ENCODE measurements at places on chromosomes 5 and 9.

DNA sequence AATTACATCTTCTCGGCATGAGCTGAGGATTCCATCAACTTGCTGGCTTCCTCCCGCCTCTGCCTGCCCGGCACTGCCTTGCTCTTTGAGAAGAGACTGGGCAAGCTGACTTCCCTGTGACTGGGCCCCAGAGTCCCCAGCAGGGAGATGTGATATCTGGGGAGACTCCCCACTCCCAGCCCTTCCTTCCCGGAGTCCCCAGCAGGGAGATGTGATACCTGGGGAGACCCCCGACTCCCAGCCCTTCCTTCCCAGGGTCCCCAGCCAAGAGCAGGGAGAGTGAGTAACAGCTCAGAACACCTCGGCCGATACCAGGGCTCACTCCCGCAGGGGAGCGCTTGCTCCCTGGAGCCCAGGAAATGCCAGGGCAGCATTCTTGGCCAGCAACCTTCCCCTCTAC lies 90.1 kb upstream of the NEURL1B start:
- DNase-seq, result no peak

DNA sequence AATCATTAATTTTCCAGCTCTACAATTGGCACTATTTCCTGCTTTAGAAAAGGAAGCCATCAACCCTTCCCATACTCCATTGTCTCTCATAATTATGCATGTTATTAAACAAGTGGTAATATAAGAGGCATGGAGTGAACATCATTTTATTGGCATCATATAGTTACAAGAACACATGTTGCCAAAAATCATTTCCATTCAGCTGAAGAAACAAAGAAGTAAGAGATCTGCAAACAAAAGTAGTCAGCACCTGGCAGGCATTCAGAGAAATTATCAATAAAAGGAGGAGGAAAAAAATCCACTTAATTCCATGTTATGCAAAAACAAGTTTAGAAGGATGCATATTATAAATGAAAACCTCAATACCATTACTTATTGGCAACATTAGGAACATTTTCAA lies 1208.2 kb upstream of the C9orf72 start:
- DNase-seq, result no peak

- no peak for DNase-seq
These were observed 118.1 kb downstream of the NUDT12 start for GRCh38 chr5:103444333-103445038.

DNA sequence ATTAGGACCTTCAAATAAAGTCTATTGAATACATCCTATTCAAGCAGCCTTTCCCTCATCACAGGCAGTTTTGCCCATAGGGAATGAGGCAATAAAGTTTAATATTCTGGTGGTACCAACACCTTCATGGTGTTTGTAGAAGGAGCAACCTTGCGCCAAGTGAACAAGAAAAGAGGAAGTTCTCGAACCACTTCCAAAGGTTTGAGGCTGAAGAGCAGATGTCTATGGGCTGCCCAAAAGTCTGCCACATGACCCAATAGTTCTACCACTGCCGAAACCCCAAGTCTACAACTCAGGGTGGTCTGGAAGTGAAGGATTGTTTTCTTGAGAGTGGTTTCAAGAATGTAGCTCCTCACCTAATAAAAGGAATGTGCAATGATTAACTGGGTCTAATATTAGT lies 123.1 kb downstream of the NPR3 start:
- DNase-seq, result no peak

GRCh38 chr9:78130004-78130403 lies 98.4 kb upstream of the GNAQ start:
- DNase-seq, result peak; percentile 30

GRCh38 chr5:168468836-168469235 lies 17.4 kb upstream of the RARS1 start:
- no peak for DNase-seq

DNA sequence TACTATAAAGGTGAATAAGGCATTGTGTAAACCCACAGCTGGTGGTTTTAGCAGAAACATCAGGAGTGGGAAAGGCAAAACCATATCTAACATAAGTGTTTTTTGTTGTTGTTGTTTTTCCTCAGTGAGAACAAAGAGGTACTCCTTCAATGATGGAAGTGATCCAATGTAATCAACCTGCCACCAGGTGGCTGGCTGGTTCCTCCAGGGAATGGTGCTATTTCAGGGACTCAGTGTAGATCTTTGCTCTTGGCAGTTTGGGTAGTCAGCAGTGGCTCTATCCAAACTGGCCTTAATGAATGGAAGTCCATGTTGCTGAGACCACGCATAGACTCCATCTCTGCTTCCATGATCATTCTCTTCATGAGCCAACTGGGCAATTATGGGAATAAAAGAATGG lies 10.8 kb downstream of the DMRTA1 start:
- no peak for DNase-seq

DNA sequence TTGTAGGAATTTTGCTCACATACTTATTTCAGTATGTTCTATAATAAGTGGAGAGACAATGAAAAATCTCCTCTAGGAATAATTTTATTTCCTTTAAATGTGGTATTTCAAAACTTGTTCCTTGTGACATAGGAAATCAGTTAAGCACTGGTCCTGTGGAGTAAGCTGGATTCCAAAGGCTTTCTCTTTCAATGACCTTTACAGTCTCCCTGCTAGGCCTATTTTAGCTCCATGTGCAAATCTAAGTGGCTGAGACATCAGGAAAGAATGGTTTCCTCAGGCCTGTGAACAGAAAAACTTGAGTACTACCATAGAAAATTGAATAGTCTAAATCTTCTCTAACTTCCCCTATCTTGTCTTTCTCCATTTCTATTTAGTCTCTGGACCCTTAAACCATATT lies 514.2 kb upstream of the TLE4 start:
- DNase-seq, result no peak

- no peak for DNase-seq
These were observed 64.5 kb downstream of the C9orf152 start for GRCh38 chr9:110143485-110143884.

- peak; percentile 66 for DNase-seq
These were observed 378 bp downstream of the DROSHA start for GRCh38 chr5:31531543-31531887.

GRCh38 chr5:107321906-107322305 lies 348.8 kb downstream of the EFNA5 start:
- DNase-seq, result no peak

GRCh38 chr9:136090768-136091581 lies 4.1 kb downstream of the NACC2 start:
- peak; percentile 77 for DNase-seq

GRCh38 chr9:115957585-115957984 lies 196.0 kb upstream of the PAPPA start:
- DNase-seq, result no peak

DNA sequence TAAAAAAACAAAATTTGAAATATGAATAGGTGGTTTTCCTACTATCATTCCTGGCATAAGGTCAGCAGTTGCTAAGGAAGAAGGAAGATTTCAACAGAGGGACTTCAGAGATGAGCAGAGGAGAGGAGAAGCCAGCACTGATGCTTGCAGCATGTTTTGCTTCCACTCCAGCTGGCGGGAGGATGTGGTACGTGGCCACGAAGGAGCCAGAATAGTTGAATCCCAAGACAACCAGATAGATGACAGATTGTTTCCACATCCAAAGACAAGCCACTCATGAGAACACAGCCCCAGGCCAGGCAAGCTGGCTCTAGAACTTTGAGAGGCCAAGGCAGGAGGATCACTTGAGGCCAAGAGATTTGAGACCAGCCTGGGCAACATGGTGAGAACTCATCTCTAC lies 15.1 kb downstream of the TIMD4 start:
- DNase-seq, result no peak

DNA sequence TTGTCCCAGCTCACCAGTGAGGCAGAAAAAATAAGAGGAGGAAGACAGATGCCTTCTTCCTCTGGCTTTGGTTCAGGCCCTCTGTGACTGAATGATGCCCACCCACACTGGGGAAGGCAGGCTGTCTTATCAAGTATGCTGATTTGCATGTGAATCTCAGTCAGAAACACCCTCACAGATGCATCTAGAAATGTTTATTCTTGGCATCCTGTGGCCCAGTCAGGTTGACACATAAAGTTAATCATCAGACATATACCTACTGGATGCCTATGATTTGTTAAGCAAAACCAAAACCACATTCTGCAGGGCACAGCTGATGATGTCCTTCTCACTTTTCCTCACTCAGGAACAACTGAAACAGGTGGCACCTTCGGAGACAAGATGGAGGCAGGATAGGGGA lies 243.4 kb upstream of the KCNN2 start:
- no peak for DNase-seq

GRCh38 chr5:62152394-62153087 lies 153.5 kb upstream of the KIF2A start:
- DNase-seq, result no peak

DNA sequence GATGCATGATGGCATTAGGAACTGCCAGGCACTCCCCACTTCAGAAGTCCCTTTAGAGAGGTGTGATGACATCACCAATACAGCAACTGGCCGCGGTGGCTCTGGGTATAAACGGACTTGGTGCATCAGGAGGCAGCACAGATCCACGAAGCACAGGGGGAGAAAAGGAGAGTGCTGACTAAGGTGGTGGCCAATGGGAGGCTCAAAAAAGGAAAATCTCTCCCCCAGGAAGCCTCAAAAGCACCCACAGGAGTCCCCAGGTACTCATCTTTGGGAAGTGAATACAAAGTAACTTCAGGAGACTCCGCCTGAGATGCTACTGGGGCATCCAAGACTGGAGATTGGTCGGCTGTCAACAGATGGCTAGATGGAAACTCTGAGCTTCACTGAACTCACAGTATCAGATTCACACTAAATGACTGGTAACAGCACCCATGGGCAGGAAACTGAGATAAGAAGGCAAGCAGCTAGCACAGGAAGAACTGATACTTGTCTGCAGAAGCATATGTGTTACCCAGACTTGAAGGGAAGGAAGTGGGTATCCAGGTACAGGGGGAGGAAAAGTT lies 7.6 kb downstream of the TTC39B start:
- DNase-seq, result no peak

GRCh38 chr9:99419070-99419469 lies 197.0 kb downstream of the SEC61B start:
- DNase-seq, result no peak

GRCh38 chr9:34992376-34992951 lies 2.9 kb downstream of the DNAJB5 start:
- peak; percentile 79 for DNase-seq

GRCh38 chr5:108259306-108259705 lies 122.6 kb downstream of the FBXL17 start:
- DNase-seq, result no peak

GRCh38 chr9:89252651-89253267 lies 58.2 kb upstream of the CKS2 start:
- no peak for DNase-seq

GRCh38 chr9:108099854-108100253 lies 610.3 kb upstream of the KLF4 start:
- DNase-seq, result no peak

GRCh38 chr9:38316166-38316780 lies 76.2 kb upstream of the ALDH1B1 start:
- DNase-seq, result no peak

- no peak for DNase-seq
These were observed 14.0 kb downstream of the FAM13B start for GRCh38 chr5:138018849-138019248.

DNA sequence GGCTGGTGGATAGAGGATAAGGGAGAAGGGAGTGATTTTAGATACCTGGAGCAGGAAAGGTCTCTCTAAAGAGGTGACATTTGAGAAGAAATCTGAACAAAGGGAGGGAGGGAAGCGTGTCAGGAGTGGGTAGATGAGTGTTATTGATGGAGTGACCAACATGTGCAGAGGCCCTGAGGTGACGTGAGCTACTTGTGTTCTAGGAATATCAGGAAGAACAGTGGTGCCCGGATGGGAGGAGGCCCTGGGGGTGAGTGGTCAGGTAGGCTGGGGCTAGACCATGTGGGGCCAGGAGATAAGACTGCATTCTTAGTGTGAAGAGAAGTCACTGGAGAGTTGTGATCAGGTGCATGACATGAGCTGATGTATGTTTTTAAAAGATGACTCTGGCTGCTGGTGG lies 256.2 kb downstream of the ARHGAP26 start:
- DNase-seq, result no peak

- no peak for DNase-seq
These were observed 1.1 kb downstream of the LCN1 start for GRCh38 chr9:135522137-135522877.

DNA sequence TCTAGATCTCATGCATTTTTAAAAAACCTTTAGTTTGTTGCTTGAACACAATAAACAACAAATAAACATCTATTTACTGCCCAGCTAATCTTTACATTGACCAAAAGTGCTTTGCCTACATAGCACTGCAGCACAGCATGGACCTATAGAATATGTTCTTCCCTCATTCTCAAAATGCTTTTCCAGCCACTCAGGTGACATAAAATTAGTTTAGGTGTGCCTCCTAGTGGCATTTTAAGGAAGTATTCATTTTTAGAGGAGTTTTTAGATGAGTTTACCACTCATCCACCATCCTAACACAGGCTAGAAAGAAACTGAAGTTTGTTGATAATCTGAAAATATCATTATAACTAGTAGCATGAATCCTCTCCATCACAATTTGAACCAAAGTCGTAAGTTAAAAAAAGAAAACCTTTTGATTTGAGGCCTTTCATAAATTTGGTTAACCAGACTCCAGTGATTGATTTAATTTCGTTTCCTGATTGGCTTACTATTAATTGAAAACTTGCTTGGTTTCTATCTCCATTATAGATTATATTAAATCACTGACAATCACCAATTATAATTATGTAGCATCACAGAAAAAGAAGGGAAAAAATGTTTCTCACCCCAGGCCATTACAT lies 12.6 kb downstream of the PLGRKT start:
- no peak for DNase-seq

DNA sequence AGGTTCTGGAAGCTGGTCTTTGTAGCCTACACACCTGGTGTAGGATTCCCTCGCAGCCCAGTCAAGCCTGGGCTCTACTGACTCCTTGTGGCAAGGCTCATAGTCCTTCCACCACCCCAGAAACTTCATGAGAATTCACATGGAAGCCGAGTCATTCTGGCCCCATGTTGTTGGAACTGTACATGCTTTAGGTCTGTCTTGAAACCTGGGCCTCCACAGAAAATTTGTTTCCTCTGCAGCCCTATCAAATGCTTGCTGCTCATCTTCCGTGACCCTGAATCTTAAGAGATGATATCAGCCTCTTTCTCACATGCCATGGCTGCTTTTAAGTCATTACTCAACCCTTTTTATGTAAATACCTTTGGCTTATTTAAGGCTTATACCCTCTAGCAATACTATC lies 113.4 kb upstream of the GRHPR start:
- no peak for DNase-seq

DNA sequence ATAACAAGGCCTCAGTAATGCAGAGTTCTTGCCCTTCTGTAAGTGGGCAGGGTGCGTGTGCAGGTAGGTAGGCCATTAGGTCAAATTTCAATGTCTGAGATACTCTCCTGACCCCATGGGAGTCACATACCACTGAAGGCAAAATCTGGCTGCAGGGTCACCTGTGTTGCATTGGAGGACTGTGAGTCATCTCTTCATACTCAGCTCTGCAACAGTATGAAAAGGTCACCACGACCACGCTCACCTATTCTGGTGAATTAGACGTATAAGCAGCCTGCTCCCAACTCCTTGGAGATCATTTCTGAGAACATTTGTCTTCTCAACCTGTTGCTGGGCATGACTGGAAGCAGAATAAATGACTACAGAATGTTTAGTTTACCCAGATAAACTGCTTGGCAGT lies 599.8 kb downstream of the PDE4D start:
- no peak for DNase-seq

- no peak for DNase-seq
These were observed 7.9 kb upstream of the JADE2 start for GRCh38 chr5:134517553-134517952.
